Chondrocyte (in vitro differentiated cells): ENCODE measurements at places on chromosomes 4 and X.
A peak's percentile ranks its signal among the peaks of the same experiment; 100 is the strongest.

DNA sequence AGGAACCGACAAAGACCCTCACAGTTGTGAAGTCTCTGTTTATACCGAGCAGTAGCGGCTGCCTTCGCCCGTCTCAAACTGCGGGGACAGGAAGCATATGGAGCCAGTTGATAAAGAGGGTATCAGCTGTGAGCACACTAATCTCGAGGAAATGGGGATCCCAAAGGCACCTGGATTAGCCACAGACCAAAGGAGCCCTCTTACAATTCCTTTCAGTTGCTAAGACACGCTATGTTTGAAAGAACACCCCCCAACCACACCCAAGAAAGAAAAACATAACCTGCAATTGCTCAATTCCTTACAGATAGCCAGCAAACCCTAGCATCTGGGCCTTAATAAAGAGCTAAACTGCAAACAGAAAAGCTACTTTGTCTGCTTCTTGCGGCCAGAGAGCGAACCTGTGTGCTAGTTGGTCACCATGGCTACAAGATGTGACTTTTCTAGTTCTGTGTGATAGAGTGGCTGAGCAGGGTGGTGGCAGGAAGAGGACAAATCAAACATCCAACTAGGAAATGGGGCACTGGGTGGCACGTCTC lies 23.3 kb upstream of the CHRNA9 start:
- H3K27me3 ChIP-seq: no peaks in the 10 kb centered on the region
- H3K36me3 ChIP-seq: no peaks in the 10 kb centered on the region
- no peak overlapping the region for H3K4me3 ChIP-seq

DNA sequence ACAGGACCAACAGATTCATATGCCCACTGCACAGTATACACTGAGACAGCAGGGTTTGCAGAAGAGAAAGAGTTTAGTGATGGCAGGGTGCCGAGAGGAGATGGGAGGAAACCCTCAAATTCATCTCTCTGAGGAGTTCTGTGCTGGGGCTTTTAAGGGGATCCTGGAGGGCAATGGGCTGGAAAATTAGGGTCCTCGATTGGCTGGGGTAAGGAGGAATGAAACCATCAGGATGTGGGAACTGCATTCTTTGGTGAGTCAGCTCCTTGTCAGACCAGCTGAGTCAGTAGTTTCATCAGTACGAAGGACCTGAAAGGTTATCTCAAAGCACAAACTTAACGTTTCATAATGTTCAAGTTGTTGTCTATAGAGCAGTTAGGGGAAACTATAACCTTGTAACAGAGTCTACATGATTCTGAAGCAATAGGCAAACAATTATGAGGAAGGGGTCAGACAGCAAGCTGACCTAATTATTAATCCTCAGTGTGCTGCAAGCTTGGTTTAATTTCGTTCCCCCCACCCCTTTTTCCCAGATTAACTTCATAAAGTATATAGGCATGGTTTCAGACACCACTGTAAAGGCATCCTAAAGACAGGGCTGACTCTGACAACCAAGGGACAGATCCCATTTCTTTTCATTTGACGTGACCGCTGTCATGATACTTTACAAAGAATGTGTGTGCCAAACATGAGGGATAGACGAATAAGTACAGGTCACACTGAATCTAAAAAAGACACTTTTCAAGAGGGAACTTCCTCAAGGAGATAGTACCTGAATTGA lies 1.5 kb upstream of the MSMO1 start:
- H3K36me3 ChIP-seq: peaks cover 4% of the 10 kb centered on the region
- H3K4me3 ChIP-seq: no peak overlapping the region
- peaks cover 20% of the 10 kb centered on the region for H3K4me1 ChIP-seq
- DNase-seq: no peak

DNA sequence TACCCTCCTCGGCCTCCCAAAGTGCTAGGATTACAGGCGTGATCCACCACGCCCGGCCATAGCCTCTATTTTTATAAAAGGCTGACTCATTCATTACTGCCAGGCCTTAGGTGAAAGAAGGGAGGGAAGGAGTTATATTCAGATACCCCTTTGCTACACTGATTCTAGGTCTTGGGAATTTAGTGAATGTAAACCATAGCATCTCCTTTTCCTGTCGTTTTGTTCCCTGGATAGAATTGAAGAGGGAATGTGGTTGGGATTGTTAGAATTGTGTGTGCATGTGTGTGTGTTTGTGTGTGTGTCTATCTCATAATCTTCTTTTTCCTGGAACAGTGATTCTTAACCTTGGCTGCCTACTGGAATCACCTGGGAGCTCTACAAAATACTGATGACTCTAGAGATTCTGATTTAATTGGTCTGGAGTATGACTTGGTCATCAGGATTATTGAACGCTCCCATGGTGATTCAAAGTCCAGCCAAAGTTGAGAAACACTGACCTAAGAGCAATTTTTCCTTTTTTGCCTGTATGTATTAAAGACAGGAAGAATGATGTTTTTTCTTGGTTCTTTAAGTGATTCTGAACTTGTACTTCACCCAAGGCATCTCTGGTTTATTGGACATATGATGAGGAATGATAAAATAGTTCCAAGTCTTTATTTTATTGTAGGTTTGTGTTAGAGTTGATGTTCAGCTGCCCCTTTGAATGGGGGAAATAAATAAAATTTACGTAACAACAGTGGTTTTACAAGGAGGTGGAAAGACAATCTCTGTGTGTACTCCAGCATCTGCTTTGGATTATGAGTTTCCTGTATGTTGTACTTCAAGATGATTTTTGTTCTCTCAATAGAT lies 37.0 kb downstream of the NAP1L5 start:
- H3K27me3 ChIP-seq: no peaks in the 10 kb centered on the region
- peaks cover 38% of the 10 kb centered on the region for H3K4me1 ChIP-seq
- peaks cover 2% of the 10 kb centered on the region for H3K36me3 ChIP-seq
- no peak for DNase-seq

- peaks cover 6% of the 10 kb centered on the region for H3K36me3 ChIP-seq
- H3K4me3 ChIP-seq: no peak overlapping the region
- DNase-seq: no peak
- H3K27ac ChIP-seq: peak overlapping the region; percentile 80
Measured at GRCh38 chr4:113537628-113538027, 223.9 kb downstream of the CAMK2D start.

DNA sequence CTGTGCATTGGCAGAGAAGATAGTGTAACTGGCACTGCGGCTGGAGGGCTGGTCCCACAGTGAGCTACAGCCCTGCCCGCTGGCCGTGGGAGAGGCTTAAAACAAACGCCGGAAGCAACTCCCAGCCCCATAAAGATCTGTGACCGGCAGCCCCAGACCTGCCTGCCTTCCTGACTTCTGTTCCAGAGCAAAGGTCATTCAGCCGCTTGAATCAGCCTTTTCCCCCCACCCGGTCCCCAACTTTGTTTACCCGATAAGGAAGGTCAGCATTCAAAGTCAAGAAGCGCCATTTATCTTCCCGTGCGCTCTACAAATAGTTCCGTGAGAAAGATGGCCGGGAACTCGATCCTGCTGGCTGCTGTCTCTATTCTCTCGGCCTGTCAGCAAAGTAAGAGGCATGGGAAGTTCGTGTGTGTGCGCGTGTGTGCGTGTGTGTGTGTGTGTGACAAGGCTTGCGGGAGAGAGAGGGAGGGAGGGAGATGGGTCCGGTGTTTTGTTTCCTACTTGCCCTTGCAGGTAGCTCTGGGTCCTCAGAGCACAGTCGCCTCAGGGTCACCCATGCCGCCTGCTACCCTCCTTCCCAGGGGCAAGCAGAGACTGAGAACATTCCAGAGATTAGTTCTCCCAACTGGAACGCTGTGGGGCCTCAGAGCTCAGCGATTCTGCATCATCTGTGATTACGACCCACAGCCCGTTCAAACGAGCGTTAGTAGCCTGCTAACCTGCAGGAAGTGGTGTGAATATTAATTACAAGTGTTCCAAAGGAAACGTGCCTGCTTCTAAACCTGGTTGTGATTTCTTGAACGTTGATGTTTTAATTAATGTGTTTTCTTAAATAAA lies at the start of gene MGST2:
MGST2 (plus strand) TSS at position 130 of the 840 bp plus-strand sequence; CDS start at position 331, 201 bp downstream.
- H3K27me3 ChIP-seq: no peaks in the 10 kb centered on the region
- DNase-seq: no peak
- H3K4me3 ChIP-seq: peak within 1 kb of the TSS; percentile 80
- no peaks in the 10 kb centered on the region for H3K36me3 ChIP-seq
- peaks cover 30% of the 10 kb centered on the region for H3K4me1 ChIP-seq
- peak within 1 kb of the TSS; percentile 97 for H3K27ac ChIP-seq

DNA sequence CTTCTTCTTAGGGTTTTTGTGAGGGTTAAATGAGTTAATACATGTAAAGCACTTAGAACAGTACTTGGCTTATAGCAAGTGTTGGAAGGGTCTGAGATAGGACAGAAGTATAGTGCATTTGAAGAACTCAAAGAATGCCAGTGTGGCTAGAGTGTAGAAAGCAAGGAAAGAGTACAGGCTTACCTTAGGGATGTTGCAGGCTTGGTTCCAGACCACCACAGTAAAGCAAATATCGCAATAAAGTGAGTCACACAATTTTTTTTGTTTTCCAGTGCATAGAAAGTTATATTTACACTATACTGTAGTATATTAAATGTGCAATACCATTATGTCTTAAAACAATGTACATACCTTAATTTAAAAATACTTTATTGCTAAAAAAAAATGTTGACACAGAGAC lies 41.3 kb downstream of the KIF4A start:
- H3K36me3 ChIP-seq: peaks cover 3% of the 10 kb centered on the region
- H3K4me3 ChIP-seq: no peak overlapping the region
- no peak overlapping the region for H3K27ac ChIP-seq
- no peaks in the 10 kb centered on the region for H3K27me3 ChIP-seq

DNA sequence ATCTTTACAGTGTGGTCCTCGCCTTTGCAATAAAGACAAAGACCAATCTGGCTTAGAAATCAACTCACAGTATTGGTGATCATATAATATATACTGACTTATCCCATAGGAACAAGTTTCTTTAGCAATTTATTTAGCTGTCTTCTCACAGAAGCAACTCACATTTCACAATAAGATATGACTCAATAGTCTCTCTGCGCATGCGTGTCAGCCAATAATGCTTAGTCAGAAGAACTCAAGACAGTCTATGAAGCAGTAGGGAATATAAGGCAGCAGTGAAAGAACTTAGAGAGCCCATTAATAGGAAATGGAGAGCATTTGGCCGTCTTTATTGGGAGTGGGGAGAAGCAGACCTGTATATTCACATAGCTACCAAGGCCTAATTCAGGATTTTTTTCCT lies 216.7 kb downstream of the IL13RA2 start:
- no peaks in the 10 kb centered on the region for H3K36me3 ChIP-seq
- no peak overlapping the region for H3K27ac ChIP-seq
- no peak for DNase-seq
- H3K27me3 ChIP-seq: no peaks in the 10 kb centered on the region

DNA sequence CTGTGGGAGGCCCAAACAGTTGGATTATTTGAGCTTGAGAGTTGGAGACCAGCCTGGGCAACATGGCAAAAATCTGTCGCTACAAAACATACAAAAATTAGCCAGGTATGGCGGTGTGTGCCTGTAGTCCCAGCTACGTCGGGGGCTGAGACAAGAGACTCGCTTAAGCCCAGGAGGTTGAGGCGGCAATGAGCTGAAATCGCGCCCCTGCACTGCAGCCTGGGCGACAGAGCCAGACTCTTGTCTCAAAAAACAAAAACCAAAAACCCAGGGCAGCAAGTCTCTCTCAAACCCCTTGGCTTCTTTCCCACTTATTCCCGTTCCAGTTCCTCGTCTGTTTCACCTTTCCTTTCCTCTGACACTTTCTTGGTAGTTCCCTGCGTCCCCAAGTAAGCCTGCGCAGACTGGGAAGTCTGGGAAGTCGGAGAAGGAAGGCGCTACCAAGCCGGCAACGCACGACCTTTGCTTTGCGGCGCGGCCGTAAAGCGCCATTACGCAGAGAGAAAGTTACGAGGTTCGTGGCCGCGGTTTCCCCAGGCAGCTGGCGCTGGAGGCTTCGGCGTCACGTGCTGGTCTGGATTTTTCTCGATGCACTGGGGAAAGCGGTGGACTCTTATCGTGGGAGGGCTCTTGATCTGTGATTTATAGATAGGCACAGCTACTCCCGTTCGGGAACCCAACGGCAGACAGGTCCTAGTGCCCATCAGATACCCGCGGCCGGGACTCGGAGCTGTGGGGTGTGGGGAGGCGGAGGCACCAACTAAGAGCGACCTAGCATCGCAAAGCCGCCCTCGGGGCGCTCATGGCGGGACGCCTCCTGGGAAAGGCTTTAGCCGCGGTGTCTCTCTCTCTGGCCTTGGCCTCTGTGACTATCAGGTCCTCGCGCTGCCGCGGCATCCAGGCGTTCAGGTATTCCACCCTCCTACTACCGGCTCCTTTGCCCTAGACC lies at the start of gene NUDT9:
NUDT9 (plus strand) TSS at position 470 of the 949 bp plus-strand sequence; CDS start at position 803, 333 bp downstream.
- DNase-seq: peak; percentile 96
- H3K4me3 ChIP-seq: peak within 1 kb of the TSS; percentile 97
- H3K4me1 ChIP-seq: peaks cover 31% of the 10 kb centered on the region

DNA sequence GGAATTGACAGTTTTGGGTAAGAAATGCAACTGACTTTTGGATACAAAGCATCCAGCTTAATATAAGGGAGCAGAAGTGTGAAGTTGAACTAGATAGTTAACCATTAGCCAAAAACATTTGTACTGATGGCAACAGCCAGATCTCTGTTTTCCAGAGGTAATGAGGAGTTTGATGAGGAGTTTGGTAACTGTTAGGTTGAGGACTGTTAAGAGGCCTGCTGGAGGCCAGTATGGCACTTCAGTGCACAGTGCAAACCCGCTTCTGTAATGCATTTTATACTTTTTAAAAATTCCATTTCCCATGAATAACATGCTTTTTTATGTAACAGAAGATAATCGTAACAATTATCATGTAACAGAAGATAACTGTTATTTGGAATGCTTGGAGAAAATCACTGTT lies 30.0 kb downstream of the CDKL5 start:
- H3K36me3 ChIP-seq: no peaks in the 10 kb centered on the region
- no peaks in the 10 kb centered on the region for H3K27me3 ChIP-seq
- no peak for DNase-seq
- H3K27ac ChIP-seq: no peak overlapping the region
- H3K4me1 ChIP-seq: peaks cover 11% of the 10 kb centered on the region
- no peak overlapping the region for H3K4me3 ChIP-seq

DNA sequence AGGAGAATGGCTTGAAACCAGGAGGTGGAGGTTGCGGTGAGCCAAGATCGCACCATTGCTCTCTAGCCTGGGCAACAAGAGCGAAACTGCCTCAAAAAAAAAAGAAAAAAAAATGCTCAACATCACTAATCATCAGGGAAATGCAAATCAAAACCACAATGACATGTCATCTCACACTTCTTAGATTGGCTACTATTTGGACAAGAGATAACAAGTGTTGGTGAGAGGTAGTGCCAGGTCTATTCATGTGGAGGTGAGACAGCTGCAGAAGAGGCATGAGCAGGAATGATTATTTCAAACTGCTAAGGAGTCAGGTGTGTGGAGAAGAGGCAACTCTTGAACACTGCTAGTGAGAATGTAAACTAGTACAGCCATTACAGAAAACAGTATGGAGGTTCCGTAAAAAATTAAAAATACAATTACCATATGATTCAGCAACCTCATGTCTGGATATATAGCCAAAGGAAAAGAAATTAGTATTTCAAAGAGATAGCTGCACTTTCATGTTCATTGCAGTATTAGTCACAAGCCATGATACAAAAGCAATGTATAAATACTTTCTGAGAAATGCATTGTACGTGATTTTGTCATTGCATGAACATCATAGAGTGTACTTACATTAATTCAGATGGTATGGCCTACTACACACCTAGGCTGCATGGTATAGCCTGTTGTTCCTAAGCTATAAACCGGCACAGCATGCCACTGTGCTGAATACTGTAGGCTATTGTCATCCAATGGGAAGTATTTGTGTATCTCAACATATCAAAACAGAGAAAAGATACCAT lies 75.3 kb downstream of the TMEM144 start:
- H3K27me3 ChIP-seq: no peaks in the 10 kb centered on the region
- H3K4me1 ChIP-seq: peaks cover 5% of the 10 kb centered on the region
